EH (cell line): ENCODE measurements at places on chromosomes 6 and 20.

- DNase-seq: peak; percentile 80
Measured at GRCh38 chr20:675453-676314, at the start of gene SCRT2. Gene SCRT2, minus strand, starts transcription at chr20:675802. Its CDS starts 201 bp downstream, at chr20:675601.

GRCh38 chr6:32087574-32088486 lies 21.3 kb downstream of the TNXB start:
- peak; percentile 70 for DNase-seq

DNA sequence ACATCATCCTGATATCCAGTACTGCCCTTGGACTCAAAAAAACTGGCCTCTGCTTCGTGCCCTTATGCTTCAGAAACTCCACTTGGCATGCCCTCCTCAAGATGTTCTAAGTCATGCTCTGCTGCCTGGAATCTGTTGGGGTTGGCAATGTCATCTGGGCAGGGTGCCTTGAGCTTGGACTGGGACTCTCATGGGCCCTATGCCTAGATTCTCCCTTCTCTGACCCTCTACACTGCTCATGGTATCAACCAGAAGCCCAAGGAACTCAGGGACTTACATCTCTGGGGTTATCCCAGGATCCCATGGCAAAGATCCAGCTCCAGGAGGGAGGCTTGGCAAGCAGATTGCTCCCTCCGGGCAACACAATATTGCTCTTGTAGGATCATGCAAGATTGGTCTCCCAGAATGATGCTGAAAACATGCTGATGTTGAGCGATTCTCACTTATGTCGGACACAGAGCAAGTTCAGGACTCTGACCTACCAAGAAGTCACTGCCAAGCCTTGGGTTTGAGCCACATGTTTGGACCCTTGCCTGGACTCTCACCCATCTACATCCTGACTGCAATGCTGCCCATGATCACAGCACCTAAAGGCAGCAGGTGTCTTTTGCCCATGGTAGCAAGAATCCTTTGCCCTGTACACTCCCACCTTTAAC lies 88.8 kb downstream of the ADAT2 start:
- no peak for DNase-seq

DNA sequence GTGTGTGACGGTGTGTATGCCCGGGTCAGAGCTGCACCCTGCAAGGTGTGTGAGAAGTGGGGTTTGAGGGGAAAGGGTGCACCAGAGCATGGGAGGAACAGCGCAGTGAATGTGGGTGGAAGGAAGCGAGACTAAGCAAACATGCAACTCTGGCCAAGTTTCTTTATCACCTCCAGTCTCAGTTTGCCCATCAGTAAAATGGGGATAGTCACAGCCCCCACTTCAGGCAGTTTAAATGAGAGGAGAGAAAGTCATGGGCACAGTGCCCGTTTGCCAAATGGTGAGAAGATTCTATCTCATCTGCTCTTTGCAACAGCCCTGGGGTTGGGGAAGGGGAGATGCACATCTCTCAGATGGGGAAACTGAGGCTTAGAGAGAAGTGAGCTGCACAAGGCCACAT lies 12.8 kb upstream of the VSTM2L start:
- DNase-seq: no peak

DNA sequence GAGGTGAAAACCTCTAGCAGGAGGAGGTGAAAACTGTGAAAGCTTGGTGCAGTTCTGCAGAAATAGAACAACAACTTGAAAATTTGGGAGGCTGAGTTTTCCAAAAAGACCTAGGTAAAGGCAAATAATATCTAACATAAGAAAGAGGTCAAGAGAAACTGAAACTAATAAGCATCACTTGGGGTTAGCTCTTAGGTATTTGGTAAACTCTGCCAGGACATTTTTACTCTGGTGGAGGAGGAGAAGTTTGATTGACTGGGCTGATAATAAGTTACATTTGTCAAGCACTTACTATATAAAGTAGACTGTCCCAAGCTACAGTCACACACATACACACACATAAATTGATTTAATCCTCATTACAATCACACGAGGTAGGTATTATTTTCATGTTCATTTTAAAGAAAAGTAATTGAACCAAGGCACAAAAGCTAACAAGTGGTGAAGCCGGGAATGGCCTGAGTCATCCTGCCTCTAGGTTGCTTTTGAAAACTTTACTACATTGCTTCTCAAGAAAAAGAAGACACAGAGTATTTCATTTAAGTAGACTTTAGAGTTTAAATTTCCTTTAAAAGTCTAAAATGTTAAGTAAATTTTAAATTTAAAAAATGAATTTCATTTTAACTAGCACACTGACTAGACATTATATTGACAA lies 275.5 kb downstream of the PTPRK start:
- peak; percentile 48 for DNase-seq

GRCh38 chr6:165110860-165111259 lies 198.5 kb downstream of the C6orf118 start:
- no peak for DNase-seq

DNA sequence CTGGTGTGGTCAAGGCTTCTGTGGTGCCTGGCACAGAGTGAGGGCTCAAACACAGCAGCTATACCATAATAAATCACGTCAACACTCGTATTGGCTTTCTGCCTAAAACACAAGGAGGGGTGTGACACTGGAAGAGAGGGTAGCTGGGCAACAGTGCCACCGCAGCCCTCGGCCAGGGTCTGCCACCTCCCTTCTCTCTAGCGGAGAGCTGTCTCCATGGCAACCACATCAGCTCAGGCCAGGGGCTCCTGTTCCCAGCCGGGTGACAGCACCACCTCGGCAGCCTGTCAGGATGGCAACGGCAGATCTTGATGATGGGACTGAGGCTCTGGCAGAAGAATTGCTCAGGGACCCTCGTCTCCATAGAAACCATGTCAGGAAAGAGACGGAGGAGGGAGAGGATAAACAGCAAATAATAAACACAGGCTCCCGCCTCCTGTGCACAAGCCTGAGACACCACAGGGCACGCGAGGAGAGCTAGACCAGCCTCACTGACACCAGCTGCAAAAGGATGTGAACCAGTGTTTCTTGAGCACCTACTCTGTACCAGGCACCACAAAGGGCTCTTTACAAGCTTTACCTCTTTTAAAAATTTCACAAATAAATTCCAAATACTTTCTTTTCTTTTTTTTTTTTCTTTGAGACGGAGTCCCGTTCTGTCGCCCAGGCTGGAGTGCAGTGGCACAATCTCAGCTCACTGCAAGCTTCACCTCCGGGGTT lies 50.4 kb upstream of the TLDC2 start:
- no peak for DNase-seq

DNA sequence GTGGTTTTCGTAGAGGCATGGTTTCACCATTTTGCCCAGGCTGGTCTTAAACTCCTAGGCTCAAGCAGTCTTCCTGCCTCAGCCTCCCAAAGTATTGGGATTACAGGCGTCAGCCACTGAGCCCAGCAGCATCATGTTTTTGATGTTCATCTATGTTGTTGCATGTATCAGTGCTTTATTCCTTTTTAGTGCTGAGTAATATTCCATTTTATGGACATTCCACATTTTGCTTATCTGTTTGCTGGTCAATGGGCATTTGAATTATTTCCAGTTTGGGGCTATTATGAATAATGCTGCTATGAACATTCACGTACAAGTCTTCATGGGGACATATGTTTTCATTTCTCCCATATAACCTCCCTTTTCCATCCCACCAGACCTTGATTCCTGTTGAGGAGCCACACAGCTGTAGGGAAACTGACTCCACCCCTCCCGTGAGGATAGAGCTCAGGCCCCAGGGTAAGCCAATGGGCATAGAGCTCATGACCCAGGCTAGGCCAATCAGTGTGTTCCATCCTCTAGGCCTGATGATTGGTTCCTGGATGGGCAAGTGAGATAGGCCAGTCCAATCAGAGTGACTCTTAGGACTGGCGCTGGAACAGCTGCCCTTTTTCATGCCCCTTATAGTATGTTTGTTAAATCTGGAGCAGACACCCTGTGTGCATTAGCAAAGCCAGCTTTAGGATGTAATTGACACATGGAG lies 49.5 kb downstream of the DLGAP4 start:
- DNase-seq: peak; percentile 2

DNA sequence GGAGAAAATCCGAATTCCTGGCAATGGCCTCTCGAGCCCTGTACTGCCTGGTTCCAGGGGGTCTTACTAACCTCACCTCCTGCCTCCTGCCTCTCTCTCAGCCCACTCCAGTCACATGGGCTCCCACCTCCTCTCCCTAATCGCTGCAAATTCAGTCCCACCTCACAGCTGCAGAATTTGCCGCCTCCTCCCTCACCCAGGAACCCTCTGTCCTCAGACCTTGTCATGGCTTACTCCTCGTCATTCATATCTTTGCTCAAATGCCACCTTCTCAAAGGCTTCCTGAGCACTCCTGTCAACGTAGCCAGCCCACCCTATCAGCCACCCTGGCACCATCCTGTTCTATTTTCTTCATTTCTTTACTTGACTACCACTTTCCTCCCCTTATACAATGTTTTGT lies 89.0 kb downstream of the SLC2A10 start:
- no peak for DNase-seq

DNA sequence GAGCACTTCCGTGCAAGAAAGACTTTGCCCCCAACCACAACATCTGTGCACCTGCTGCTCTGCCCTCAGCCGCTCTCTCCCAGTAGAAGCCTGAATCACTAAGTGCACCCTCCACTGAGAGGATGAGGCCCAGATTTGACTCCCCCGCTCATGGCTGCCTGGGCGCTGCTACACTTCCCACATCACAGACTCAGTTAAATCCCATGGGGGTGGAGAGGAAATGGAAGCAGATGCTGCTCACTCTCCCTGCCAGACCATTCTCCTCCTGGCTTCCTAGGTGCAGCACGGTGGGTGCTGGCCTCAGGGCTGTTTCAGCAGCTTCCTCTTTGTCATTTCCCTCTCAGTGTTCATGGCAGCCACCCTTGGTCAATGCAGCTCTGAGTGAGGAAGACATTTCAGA lies 4.8 kb downstream of the CST5 start:
- DNase-seq: no peak

GRCh38 chr20:44454306-44454963 lies 21.2 kb upstream of the TTPAL start:
- DNase-seq: no peak

DNA sequence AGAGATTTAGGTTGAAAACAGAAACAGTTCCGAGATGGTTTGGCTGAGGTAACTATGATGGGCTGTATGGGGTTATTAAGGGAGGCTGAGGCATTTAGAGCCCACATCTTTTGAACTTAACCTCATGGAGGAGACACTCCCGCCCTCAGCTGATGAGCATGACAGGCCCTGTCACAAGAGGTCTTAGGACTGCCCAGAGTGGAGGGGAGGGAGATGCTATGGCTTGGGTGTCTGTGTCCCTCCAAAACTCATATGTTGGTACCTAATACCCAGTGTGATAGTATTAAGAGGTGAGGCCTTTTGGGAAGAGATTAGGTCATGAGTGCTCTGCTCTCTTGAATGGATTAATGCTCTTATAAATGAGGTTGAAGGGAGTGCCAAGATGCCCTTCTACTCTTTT lies 126.6 kb downstream of the CDC5L start:
- no peak for DNase-seq

DNA sequence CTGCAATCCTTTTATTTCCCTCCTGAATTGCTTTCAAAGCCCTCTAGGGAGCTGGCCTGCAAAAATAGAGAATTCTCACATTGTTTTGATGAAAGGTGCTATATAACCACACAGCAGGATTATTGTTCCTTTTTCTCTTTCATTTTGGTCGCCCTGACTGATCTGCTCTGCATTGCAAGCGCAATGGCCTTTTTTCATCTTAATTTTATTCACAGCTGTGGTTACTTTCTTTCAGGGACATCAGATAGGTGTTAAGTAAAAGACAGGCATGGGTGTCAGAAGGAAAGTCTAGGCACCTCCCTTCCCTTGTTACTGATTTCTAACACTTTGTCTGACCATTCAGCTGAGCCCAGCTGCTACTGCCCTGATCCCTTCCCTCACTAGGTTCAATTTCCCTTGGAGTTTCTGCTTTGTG lies 850.5 kb upstream of the MAP3K7 start:
- DNase-seq: no peak

GRCh38 chr6:106666282-106667021 lies 37.1 kb downstream of the QRSL1 start:
- DNase-seq: no peak

DNA sequence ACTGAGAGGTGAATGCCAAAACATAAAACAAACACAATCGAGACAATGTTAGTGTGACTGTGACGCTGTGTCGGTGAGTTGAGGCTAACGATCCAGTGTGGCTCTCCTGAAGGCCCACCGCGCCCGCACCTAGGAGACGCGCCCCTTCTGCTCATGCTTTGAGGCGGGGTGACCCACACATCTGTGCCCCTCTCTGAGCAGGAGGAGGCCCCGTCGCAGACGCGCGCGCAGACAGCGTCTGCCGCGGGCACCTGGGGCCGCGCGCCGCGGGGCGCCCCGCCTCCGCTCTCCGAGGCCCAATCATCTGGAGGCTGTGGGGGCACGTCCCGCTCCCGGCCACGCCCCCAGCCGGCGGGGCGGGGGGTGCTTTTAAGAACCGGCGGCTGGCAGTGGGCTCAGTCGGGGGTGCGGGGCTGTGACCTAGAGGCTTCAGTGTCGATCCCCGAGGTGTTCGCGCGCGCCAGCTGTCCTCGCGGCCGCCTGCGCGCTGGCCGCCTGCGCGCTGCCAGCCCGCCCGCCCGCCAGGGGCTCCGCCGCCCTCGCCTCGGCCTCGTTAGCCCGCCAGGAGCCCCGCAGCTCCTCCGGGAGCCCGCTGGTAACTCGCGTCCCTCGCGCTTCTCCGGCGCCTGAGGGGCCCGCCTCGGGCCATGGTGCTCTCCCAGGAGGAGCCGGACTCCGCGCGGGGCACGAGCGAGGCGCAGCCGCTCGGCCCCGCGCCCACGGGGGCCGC lies at the start of gene SLC16A10:
Gene SLC16A10 (plus strand): TSS at position 398 of the 730 bp plus-strand sequence. CDS start 250 bp downstream, at position 648.
- DNase-seq: peak; percentile 23

GRCh38 chr20:44527716-44528199 lies 5.9 kb upstream of the SERINC3 start:
- no peak for DNase-seq

GRCh38 chr6:22025468-22026163 lies 271.2 kb downstream of the PRL start:
- peak; percentile 66 for DNase-seq

- no peak for DNase-seq
Measured at GRCh38 chr6:84731901-84732300, 32.5 kb downstream of the TBX18 start.

DNA sequence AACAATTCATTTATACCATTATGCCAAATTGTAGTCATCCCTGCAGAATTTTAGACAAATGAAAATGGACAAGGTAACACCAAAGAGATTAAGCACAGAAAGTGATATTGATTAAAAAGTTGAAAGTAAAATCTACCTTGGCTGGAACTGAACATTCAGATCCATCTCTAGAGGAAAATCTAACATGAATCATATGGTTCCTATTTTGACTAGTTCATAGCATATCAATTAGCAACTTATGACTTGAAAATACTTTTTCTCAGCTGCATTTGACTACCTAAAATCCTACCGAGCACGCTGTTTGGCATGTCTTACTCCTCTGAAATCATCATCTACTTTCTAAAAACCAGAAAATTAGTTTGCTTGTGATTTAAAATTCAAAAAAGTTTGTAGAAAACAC lies 22.6 kb downstream of the PSMB9 start:
- no peak for DNase-seq

DNA sequence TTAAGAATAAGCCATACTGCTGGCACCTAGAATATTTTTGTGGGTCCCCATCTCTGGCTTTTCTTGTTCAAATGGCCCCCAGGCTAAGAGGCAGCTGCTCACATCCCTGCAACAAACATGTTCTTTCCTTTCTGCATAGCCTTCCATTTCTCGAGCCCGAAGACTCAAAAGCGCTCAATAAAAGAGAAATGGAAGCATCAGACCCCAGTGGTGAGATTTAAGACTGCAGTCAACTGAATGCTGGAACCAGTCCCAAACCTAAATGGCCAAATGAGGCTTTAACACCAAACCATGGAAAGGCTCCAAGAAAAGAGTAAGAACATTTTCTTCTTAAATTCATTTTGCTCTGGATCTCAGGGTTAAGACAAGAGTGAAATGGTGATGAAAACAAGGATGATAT lies 122.1 kb upstream of the TRAF3IP2 start:
- DNase-seq: peak; percentile 25
